ENCODE measurements at places on chromosomes 1 and 21.

DNA sequence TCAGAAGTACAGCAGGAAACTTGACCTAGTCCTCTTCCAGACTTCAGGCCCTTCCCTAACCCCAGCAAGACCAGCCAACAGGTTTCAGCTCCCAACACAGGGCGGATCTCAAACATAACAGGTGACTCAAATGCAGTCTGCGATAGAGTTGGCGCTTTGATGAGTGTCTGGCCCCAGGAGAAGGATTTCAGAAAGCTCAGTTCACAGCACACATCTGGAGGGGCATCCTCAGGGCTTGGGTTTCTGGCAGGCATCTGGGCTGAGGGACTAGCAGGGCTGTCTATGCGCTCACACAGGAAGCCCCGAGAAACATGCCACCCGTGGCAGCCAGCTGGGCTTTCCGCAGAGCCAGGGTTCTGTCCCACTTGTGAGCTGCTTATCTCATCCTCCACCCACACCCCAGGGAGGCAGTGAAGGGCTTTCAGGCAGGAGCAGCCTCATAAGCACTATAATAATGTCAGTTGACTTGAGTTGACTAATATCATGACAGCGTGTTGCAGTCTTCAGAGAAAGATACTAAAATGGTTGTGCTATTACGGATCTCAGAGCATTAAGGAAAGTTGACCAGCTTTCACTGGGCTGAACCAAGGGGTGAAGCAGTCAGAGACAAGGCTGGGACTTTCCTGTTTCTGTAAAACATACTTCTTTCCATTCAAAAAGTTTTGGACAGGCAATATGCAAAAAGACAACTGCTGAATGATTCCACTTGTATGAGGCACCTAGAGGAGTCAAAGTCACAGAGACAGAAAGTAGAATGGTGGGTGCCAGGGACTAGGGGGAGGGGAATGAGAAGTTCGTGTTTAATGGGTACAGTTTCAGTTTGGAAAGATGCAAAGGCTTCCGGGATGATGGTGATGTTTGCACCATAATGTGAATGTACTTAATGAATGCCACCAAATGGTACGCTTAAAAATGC is 233.0 kb upstream of the IRF2BP2 start:
- no peak for DNase-seq

DNA sequence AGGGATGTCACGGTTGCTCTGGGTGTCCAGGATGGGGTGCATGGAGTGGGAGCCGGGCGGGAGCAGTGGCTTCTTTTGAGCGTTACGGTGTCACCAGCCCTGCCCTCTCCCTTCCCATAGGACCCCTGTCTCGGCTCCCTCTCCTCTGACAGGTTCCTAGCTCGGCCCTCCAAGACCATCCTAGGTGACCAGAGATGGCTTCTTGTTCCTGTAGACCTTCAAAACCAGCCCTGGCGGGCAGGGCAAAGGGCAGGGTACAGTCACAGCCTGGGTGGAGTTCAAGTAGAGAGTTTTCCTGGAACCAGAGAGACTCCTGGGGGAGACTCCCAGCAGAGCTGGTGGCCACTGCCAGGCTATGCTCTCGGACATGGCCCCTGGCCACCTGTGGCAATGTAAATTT is 345.6 kb upstream of the AJAP1 start:
- no peak for DNase-seq

DNA sequence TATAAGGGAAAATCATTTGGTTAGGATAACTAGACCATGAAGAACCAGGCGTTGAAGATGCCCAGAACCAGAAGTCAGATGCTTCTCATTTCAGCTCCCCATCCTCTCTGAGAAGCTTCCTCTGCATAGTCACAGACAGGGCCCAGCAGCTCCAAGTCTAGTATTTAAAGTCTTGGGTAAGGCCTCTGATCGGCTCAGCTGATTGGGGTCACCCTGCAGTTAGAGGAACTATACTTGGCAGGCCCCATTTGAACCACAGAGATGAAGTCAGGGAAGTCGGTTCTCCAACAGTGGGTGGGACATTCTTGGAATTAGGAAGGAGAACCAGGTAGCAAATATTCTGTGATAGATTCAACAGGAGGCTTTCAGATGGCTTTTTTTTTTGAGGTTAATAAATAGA is 48.3 kb downstream of the SLC22A15 start:
- no peak for DNase-seq

- no peak for DNase-seq
Measured at GRCh38 chr1:237838320-237838719, 52.4 kb downstream of the ZP4 start.

GRCh38 chr1:101509370-101509769 is 272.6 kb downstream of the S1PR1 start:
- no peak for DNase-seq

DNA sequence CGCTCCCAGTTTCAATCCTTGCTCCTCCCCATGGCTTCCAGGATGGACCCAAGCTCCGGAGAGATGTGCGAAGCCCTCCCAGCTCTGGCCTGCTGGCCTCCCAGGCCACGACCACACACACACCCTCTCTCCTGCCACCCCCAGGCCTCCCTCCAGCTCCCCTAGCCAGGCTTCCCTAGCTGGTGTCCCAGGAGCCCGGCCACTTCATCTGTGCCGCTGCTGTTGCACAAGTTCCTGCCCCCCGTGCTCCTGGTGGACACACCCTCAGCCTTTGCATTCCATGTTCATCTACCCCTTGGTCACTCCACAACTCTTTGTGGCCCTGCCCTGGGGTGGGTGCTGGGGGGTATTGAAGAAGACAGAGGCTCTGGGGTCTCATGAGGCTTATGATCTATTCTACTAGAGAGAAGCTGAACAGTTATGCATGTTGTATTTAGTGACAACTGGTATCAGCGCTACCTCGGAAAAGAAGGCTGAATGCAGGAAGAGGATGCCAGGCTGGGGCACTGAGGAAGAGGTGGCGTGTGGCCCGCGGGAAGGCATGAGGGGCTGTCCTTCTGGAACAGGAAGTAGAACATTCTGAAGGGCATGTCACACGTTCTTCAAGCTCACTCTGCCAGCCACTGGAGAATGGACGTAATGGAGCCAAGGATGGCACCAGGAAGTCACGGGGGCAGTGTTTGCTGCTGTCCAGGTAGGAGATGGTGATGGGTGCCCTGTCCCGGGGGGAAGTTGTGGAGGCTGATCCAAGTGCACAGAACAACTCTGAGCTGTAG is 172.4 kb downstream of the PSMG1 start:
- no peak for DNase-seq

DNA sequence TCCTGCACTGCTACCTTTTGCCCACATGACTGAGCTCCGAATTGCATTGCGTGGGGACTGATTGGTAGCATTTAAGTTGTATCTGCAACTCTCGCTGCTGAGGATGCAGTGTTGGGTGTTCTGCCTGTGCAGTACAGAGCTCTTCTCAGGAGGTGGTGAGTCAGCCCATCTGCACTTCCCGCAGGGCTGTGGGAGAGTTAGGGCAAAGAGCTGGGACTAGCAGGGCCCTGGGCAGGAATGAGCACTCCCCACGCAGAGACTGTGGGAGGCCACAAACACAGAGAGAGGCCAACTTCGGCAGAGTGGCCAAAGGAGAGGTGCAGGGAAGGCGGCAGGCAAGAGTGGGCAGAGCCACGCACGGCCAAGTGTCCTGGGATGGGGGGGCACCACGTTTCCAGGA is 244.7 kb downstream of the SIPA1L2 start:
- no peak for DNase-seq

GRCh38 chr1:15436881-15437442 is 1.3 kb upstream of the CTRC start:
- no peak for DNase-seq

DNA sequence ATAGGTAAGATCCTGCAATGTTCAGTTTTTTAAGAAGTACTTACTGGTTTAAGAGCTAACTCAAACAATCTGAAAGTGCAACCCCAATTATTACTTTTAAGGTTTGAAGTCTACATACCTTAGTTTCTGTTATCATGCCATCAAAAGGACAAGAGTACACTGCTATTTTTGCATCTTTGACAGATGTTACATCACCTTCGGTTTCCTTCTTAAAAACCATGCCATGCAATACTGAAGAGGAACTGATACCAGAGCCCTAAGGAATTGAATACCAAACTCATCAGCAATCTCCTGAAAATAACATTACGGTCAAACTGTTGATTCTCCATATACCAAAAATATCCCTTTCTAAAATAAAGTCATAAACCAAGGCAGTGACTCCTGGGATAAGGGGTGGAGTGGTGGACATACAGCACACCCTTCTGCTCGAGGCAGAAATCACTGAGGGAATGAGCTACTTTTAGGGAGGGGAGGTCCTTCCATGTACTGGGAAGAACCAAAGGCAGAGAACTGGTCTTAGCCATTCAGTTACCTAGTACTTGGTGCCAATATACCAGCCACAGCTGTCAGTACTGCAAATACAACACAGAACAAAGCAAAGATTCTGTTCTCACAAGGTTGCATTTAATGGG is 8.5 kb downstream of the CCT8 start:
- no peak for DNase-seq

DNA sequence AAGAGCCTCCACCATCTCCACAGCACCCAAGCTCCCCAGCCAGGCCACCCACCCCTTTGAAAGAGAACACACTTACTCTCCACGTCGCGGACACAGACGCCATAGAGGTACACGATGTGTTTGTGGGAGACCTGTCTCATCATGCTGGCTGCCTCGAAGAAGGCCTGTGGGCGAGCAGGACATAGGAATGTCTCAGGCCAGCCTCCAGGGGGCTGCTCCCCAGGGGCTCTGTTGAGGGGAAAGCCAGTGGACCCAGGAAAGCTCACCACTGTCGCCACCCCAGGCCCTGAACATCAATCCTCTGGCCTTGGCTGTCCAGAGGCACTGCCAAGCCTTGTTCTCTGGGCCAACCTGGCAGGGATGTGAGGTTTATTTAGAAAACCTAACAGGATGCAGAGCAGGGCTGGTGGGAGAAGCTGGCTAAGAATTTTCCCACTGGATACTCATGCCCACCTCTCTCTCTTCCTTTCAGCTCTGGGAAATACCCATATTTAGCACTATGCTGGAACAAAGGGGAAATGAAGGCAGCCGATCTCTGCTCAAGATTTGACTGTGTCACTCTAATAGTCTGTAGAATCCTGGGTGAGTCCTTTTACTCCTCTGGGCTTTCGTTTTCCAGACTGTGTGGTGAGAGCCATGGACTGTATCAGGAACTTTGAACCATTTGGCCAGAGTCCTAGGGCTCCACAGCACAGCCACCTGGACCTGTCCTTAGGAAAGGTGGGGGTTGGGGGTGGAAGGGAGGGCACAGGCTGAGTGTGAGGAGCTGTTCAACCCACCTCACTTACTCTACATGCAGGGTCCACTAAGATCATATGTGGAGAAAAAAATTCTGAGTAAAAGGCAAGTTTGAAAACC is 101.9 kb downstream of the RAVER2 start:
- DNase-seq: no peak

DNA sequence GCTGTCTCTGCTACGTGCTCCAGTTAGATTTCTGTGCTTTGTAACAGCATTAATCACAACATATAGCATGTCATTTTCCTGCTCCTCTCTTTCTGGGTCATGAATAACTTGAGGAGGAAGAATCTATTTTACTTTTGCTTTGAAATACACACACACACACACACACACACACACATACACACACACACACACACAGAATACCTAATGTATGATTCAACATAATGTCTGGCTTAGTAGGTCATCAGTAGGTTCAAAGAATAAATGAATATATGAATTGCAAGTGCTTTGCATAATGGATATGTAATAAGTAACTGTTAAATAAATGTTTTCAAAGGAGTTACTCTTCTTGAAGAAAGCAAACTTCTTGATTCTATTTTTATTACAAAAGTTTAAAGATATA is 249.0 kb downstream of the PDE4B start:
- no peak for DNase-seq

DNA sequence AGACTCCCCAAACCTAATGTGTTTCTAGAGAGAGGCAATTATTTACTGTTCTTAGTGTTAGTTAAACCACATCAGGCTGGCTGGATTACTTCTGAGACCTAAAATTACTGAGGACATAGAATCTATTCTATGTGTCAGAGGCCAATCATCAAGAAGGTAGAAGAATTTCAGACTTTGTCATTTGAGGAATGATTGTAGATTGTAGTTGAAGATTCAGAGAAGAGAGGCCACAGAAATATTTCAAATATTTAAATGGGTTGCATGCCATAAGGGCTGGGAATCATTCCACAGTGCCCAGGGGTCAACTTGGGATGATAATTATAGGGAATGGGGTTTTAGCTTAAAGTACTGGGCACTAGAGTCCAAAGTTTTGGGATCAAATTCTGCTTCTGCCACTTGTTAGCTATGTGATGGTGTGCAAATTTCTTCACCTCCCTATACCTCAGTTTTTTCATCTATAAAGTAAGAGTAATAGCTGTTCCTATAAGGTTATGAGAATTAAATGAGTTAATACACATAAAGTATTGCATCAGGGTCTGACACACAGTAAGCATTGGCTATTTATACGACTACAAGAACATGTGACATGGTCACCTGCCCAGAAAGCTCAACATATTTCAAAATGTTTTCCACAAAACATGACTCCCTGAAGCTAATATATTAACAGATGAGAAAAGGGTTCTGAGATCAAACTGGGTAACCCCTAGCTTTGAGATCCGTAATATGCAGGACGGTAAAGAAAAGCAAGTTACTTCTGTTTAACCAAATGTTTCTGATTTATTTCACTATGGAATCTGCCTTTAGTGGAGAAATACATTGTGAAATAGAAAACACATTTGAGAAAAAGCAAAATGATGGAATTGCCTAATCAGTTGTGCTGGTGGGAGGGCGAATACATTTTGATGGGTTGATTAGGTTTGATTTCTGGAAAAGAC is 69.7 kb upstream of the SPAG17 start:
- DNase-seq: no peak

GRCh38 chr1:31004231-31004621 is 61.3 kb downstream of the PUM1 start:
- no peak for DNase-seq

DNA sequence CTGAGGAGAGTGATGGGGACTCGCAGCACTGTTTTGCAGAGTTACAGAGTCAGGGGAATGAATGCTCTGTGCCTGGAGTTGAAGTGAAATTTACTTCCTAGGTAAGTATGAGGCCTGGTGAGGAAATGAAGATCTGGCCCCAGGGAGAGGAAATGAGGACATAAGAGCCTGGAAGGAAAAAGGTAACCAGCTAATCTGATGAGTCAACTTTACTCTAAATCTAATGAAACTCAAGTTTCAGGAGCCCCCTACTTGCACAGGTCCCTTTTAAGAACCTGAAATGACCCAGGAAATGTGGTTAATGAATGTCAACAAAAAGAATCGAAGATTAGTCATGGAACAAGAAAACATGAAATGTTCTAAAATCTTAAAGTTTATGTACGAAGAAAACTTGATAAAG is 599.0 kb downstream of the AGBL4 start:
- no peak for DNase-seq

DNA sequence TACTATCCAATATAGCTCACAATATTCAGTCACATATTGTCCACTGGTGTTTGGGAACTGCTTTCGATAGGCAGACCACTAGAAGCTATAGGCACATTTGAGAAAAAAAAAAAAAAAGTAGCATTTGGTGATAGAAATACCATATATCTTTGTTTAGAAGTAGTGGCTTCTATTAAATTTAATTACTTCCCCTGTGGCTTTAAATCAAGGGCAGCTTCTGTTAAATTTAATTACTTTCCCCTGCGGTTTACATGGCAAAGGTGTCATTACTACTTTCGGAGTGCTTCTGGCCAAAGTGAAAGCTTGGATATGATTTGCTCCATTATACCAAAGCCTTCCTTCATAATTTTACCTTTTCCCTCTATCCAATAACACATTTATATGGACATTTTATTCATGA is 229.9 kb downstream of the TTLL7 start:
- no peak for DNase-seq

GRCh38 chr1:54546651-54547401 is 1.2 kb upstream of the ACOT11 start:
- DNase-seq: no peak

GRCh38 chr1:94310570-94311270 is 73.3 kb upstream of the ARHGAP29 start:
- DNase-seq: no peak

GRCh38 chr1:29964718-29965533 is 728.6 kb downstream of the PTPRU start:
- no peak for DNase-seq

Measured in NCI-H1930 (cell line).